ENCODE measurements at places on chromosomes 5 and 9.
A peak's percentile ranks its signal among the peaks of the same experiment; 100 is the strongest.

- no peak for DNase-seq
- H3K4me3 ChIP-seq, result no peak overlapping the region
- H3K27ac ChIP-seq, result no peak overlapping the region
- H3K4me1 ChIP-seq, result peaks cover 11% of the 10 kb centered on the region
- H3K36me3 ChIP-seq, result no peaks in the 10 kb centered on the region
- H3K27me3 ChIP-seq, result no peaks in the 10 kb centered on the region
These were observed 106.0 kb downstream of the ADRB2 start for GRCh38 chr5:148932355-148932935.

- H3K36me3 ChIP-seq, result no peaks in the 10 kb centered on the region
- no peak for DNase-seq
- H3K27ac ChIP-seq, result no peak overlapping the region
- H3K4me3 ChIP-seq, result no peak overlapping the region
- no peaks in the 10 kb centered on the region for H3K27me3 ChIP-seq
- H3K4me1 ChIP-seq, result no peaks in the 10 kb centered on the region
These were observed 33.0 kb upstream of the PDZD2 start for GRCh38 chr5:31605920-31606319.

- no peak for DNase-seq
- H3K36me3 ChIP-seq, result no peaks in the 10 kb centered on the region
- H3K27ac ChIP-seq, result no peak overlapping the region
- H3K4me1 ChIP-seq, result no peaks in the 10 kb centered on the region
- H3K4me3 ChIP-seq, result no peak overlapping the region
These were observed 49.9 kb upstream of the TTC23L start for GRCh38 chr5:34789021-34789531.

DNA sequence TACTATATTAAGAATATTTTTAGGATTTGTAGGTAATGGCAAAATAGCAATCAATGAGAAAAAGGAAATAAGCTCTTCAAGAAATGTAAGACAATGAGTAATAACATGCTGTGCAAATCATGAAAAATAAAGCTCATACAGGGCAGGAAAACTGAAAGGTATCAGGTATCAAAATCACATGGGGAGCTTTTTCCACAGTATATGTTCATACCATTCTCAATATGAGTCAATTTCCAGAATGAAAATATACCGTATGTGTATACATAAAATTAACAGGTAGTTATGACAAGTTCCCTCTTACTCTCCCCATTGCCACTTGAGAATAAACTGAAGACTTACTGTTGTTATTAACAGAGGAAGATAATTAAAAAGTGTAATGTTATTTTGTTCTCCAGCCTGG, 35.9 kb downstream of the EFCAB9 start:
- H3K36me3 ChIP-seq, result no peaks in the 10 kb centered on the region
- no peak overlapping the region for H3K27ac ChIP-seq
- no peaks in the 10 kb centered on the region for H3K27me3 ChIP-seq

GRCh38 chr9:114419796-114420195, 32.0 kb upstream of the AKNA start:
- H3K36me3 ChIP-seq, result no peaks in the 10 kb centered on the region
- H3K4me1 ChIP-seq, result no peaks in the 10 kb centered on the region
- H3K4me3 ChIP-seq, result no peak overlapping the region
- no peak overlapping the region for H3K27ac ChIP-seq

DNA sequence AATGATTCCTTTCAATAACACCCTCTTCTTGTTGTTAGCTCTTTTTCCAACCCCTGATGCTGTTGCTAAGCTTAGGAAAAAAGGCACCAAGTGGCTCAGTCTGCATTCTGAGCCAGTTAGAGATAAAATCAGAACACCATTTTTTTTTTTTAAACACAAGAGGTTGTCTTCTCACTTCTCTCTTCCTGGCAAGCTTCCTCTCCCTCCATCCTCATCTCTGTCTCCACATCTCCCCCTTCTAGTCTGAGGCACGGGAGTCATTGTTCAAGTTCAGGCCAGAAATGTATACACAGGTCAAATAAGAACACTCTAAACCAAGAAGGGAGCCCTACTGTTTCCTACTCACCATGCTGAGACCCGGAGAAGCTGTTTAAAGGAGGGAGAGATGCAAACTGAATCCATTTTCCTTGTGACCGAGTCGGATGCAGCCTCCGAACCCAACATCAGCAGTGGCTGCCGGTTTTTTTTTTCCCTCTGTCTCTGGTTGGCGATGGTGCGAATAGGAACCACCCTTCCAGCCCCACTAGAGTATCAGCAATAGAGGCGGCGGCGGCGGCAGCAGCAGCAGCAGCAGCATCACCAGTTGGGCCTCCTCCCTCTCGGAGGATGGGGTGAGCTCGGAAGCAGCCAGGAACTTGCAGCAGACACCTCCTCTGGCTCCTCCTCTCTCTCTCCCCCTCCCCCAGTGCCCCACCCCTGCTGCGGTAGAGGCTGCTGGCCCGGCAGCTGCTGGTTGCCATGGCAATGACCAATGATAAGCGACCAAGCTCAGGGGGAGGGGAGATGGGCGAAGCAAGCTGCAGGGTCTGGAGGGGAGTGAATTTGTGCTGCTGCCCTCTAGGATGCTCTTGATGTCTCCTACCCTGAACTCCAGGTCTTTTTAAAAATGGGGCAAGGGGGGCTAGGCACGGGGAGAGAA, at the start of gene JAKMIP2:
Gene JAKMIP2 (minus strand): TSS at position 619 of the 919 bp plus-strand sequence. CDS start 110,922 bp downstream, outside the sequence.
- no peaks in the 10 kb centered on the region for H3K36me3 ChIP-seq
- peak within 1 kb of the TSS; percentile 83 for H3K27ac ChIP-seq
- DNase-seq, result peak; percentile 97
- H3K4me3 ChIP-seq, result peak within 1 kb of the TSS; percentile 91

GRCh38 chr9:98455256-98456155, 200.1 kb upstream of the TBC1D2 start:
- no peaks in the 10 kb centered on the region for H3K4me1 ChIP-seq
- H3K4me3 ChIP-seq, result no peak overlapping the region
- no peaks in the 10 kb centered on the region for H3K36me3 ChIP-seq
- no peak for DNase-seq

DNA sequence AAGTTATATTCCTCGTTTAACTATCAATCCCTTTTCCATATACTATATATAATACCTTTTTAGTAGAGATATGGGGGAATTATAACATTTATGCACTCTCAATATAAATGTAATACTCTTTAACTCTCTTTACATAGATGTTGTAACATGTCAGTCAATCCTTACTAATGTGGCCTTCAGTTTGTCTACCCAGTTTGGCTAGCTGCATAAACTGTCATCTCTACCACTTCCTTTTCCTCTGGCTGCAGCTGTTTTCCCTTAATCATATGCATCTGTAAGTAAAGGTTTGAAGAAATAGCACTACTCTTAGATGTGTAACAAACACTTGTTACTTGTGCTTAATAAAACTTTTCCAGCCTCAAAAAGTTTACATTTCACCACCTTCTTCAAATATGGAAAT, 13.4 kb downstream of the ABHD17B start:
- H3K4me1 ChIP-seq, result peaks cover 58% of the 10 kb centered on the region
- H3K4me3 ChIP-seq, result no peak overlapping the region
- H3K36me3 ChIP-seq, result no peaks in the 10 kb centered on the region
- H3K27ac ChIP-seq, result peak overlapping the region; percentile 80
- H3K27me3 ChIP-seq, result no peaks in the 10 kb centered on the region
- peak; percentile 70 for DNase-seq

- no peaks in the 10 kb centered on the region for H3K27me3 ChIP-seq
- peaks cover 40% of the 10 kb centered on the region for H3K4me1 ChIP-seq
- no peaks in the 10 kb centered on the region for H3K36me3 ChIP-seq
- H3K4me3 ChIP-seq, result no peak overlapping the region
- DNase-seq, result no peak
These were observed 29.9 kb downstream of the MAP3K1 start for GRCh38 chr5:56845277-56845676.

- no peaks in the 10 kb centered on the region for H3K36me3 ChIP-seq
- peak overlapping the region; percentile 58 for H3K27ac ChIP-seq
- H3K4me1 ChIP-seq, result peaks cover 29% of the 10 kb centered on the region
- peak; percentile 78 for DNase-seq
- H3K4me3 ChIP-seq, result peak overlapping the region; percentile 37
These were observed 4.6 kb downstream of the NRG2 start for GRCh38 chr5:140038373-140038957.

GRCh38 chr5:81530919-81531318, 137.0 kb upstream of the ACOT12 start:
- no peaks in the 10 kb centered on the region for H3K36me3 ChIP-seq
- no peak for DNase-seq
- no peaks in the 10 kb centered on the region for H3K27me3 ChIP-seq
- H3K4me1 ChIP-seq, result no peaks in the 10 kb centered on the region

DNA sequence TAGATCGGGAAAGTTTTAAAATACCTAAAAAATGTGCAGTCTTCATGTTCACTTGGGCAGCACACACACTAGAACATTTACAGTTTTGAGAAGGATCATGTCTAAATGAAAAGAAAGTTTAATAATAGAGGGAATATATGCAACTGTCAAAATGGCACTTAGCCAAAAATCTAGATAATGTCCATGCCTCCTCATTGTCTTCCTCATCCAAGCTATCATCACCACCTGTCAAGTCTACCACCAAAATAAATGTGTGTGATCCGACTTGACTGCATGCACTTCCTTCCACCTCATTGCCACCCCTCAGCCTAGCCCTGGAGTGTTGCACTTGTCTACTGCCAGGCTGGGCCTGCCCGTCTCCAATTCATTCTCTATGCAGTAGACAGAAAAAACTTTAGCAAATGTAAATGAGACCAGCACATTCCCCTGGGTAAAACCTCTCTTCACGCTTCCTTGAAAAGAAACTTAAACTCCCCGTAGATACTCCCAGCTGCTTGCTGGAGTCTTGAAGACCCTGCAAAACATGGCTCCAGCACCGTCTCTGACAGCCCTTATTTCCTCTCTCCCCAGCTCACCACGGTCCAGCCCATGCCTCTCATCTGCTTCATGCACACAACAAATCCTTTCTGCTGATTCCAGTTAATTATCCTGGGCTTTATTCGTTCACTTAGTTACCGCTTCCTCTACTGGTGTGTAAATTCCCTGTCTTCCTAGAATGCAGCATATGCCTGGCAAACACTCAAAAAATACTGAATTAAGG, 66.9 kb downstream of the FANCC start:
- no peak for DNase-seq
- no peaks in the 10 kb centered on the region for H3K27me3 ChIP-seq
- H3K36me3 ChIP-seq, result 0 out of 2 replicates have a peak, but pooled peaks cover 5% of the 10 kb centered on the region
- H3K4me1 ChIP-seq, result no peaks in the 10 kb centered on the region
- H3K27ac ChIP-seq, result no peak overlapping the region
- no peak overlapping the region for H3K4me3 ChIP-seq

GRCh38 chr9:2936221-2936620, 92.3 kb upstream of the PUM3 start:
- no peak overlapping the region for H3K4me3 ChIP-seq
- no peak overlapping the region for H3K27ac ChIP-seq
- H3K4me1 ChIP-seq, result no peaks in the 10 kb centered on the region
- no peak for DNase-seq

DNA sequence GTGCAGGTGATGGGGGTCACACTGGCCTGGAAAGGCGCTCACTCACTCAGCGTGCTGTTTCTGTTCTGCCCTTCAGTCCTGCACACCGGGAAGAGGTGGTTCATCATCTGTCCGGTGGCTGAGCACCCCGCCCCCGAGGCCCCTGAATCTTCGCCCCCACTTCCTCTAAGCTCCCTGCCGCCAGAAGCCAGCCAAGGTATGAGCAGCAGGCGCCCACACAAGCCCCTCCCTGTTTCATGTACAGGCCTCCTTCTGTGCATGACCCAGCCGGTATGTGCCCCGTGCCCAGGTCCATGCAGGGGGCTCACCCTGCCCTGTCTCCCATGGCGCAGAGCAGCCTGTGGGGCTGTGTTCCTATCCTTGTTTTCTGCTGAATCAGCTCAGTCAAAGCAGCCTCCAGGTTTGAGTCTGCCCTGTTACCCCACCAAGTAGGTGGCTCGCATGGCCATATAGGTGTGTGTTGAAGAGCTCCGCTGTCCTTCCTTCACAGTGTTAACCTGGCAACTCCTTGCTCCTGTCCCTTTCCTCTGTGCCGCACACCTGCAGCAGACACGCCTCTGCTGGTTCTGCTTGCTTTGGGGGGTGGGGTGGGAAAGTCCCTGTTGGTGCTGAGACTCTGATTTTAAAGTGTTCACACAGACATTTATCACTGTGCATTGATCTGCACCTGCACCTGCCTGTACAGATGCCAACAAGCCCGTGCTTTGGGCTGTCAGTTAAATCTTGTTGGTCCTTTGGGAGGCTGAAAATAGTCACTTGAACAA, 84.8 kb downstream of the WNK2 start:
- H3K27ac ChIP-seq, result peak overlapping the region; percentile 91
- DNase-seq, result peak; percentile 95
- H3K4me3 ChIP-seq, result peak overlapping the region; percentile 63
- H3K36me3 ChIP-seq, result no peaks in the 10 kb centered on the region
- H3K27me3 ChIP-seq, result no peaks in the 10 kb centered on the region

DNA sequence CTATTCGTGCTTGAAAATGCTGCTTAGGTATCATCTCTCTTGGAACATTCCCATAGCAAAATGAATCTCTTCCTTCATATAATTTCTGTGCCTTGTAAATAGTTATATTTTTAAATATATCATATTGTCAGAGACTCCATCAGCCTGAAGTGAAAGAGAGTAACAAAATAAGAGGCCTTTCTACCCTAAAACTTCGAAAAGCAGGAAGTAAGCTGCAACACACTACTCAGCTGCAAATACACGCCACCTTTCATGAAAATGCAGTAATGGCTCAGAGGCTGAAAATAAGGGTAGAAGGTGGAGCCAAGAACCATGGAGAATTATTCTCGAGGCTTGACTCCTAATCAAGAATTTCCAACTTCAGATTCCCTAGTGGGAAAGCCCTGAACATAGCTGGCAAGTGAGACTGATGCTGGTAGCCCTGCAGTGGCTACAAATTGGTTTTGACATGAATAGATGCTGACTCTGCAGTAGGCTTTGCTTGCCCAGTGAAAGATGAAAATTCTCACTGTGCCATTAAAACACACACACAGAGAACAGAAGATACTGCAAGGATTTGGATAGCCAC, 30.2 kb upstream of the PTGER4 start:
- no peaks in the 10 kb centered on the region for H3K27me3 ChIP-seq
- 0 out of 2 replicates have a peak, but pooled peaks cover 8% of the 10 kb centered on the region for H3K4me1 ChIP-seq
- no peaks in the 10 kb centered on the region for H3K36me3 ChIP-seq
- H3K4me3 ChIP-seq, result no peak overlapping the region
- no peak overlapping the region for H3K27ac ChIP-seq

- DNase-seq, result no peak
- H3K36me3 ChIP-seq, result no peaks in the 10 kb centered on the region
- no peaks in the 10 kb centered on the region for H3K27me3 ChIP-seq
- H3K4me3 ChIP-seq, result no peak overlapping the region
These were observed 1530.6 kb upstream of the CDH6 start for GRCh38 chr5:29662876-29663275.

Data from MM.1S (cell line).